ENCODE measurements at places on chromosomes 1 and 21.

- no peak for DNase-seq
Measured at GRCh38 chr1:185111873-185112272, 44.9 kb downstream of the TRMT1L start.

DNA sequence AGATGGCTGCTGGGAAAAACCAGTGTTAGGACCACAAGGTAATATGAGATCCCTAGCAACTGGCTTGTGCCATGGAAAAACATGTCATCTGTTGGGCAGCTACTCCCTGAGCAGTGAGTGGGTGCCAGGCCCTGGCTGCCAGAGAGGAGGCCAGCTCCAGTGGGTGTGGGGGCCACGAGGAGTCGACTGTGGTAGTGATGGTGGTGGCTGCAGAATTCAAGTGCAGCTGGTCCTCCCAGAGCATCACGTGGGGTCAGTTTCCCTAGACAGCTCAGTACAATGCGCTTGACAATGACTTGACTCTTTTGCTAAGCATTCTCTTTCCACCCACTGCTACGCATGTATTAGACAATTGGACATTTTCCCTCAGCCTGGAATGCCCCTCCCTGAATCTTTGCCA, 14.5 kb upstream of the CDC42 start:
- no peak for DNase-seq

DNA sequence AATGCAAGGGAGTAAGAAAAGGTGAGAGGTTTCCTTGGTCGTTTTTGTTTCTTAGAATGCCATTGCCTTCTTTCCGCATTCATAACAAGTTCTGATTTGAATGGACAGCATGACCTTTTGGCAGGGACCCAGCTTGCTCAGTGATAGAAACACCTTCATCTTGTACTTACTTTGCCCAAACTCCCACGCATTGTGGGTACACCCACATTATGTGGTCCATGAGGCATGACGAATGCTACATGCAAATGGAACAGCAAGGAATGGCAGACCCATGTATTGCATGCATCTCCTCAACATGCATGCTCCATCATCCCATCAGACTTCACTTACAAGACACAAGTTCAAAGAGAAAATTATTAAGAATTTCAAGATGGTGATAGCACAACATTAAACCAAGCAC, 102.8 kb downstream of the CDC7 start:
- no peak for DNase-seq

DNA sequence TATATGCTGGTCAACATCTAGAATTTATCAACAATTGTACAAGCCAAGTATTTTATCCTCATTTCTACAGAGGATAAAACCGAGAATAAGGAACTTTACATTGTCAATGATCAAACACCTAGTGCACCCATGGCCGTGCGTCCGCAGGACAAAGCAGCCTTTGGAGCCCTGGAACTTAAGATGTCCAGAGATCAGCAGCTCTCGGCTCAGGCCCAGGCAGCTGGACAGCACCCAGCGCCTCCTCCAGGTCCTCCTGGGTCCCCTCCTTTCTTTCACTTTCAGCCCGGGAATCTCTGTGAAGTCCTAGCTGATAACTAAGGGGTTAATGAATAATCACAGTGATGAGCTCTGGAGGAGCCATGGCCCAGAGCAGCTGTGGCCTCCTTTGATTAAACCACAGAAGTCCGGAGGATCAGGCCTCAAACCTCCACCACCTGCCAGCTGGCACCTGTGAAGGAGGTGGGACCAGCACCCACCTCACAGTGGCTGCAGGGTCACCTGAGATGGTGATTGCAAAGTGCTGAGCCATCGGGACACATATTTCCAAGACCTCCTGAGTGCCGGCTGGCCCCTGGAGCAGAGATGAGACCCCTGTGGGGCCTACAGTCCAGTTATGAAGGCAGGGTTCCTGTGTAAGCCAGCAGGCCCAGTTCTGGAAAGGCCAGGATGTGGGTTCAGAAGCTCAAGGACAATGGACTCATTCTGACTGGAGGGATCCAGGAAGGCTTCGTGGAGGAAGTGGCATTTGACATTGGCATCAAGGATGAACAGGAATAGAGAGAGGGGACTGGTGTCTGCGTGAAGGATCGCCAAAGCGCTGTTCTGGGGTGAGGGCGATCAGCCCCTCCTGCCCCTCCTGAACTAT, 11.6 kb upstream of the SAMD11 start:
- no peak for DNase-seq

DNA sequence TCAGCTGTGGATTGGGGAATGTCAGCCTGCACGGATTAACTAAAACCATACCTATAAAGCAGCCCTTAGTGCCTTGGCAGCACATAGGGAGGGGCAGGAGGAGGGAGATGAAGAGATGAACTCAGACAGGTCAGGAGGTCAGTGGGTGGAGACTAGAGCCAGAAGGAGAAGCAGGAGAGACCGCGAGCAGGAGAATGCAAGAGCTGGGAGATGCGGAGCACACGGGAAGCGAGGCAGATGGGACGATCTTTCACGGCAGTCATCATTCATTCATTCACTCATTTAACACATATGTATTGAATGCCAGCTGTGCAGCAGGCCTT, 41.9 kb downstream of the NEK2 start:
- no peak for DNase-seq

DNA sequence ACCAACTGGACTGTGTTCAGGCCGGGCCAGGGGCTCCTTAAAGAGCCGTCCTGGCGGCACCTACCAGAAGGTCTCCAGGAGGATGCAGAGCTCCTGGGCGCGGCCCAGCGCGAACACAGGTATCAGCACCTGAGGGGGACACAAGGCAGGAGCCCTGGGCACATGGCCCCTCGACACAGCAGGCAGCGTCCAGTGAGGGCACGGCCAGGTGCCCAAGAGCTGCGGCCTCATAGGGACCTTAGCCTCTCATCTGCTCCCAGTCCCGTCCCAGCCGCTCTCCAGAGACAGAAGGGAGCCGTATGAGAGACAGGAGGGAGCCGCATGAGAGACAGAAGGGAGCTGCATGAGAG, 5.8 kb downstream of the PUSL1 start:
- DNase-seq, result no peak

GRCh38 chr1:208185801-208186231, 58.4 kb downstream of the PLXNA2 start:
- DNase-seq, result no peak

DNA sequence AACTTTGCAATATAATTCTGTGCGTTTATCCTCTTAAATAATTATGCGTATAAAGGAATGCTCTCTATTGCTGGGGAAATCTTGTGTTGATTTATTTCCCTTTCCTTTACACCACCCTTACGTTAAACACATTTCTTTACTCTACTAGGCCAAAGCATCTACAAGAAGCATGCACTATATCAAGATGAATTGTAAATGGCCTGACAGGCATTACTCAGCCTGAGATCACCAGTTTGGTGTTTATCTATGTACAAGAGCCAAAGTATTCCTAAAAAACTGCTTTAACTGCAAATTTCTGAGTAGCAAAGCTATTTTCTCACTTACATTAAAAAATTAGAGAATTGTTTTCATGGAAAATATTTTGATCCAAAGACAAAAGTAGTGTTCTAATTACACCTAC, 114.8 kb downstream of the TYW3 start:
- no peak for DNase-seq

GRCh38 chr1:116868385-116868784, 41.3 kb upstream of the PTGFRN start:
- no peak for DNase-seq

DNA sequence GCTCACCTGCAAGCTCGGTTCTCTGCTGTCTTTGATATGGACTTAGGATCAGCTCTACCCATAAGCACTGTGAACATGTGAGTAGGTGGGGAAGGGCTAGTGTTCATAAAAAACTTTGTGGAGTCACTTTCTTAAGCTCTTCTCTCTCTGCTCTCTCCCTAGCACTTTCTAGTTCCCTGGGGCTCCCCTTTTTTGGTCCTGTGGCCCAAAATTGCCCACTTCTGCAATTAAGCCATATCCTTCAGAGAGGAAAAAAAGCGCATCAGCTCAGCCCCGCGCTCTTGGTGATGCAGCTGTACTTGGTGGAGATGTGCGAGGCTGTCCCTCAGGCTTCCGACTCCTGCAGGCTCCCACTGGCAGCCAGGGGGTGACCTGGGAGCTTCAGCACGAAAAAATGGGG, 23.4 kb downstream of the CCSAP start:
- no peak for DNase-seq

- DNase-seq, result no peak
Measured at GRCh38 chr1:235953801-235954200, 87.1 kb upstream of the LYST start.

DNA sequence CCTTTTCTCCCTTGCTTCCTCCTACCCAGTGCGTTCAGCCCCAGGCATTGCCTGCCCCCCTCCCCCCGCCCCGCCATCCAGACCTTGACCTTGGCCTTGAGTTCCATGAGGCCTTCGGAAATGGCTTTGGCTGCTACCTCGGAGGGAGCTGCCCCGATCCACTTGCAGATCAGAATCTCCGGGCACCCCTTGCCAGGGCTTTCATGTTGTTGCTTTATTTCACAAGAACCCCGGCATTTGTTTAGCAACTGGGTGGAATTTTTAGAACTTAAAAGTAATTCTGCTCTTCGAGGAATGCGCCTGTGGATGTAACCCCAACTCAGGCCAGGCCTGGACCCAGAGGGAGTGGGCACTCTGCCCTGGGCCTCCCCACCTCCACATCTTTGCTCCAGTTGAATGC, 154.1 kb upstream of the TMEM51 start:
- DNase-seq, result no peak

DNA sequence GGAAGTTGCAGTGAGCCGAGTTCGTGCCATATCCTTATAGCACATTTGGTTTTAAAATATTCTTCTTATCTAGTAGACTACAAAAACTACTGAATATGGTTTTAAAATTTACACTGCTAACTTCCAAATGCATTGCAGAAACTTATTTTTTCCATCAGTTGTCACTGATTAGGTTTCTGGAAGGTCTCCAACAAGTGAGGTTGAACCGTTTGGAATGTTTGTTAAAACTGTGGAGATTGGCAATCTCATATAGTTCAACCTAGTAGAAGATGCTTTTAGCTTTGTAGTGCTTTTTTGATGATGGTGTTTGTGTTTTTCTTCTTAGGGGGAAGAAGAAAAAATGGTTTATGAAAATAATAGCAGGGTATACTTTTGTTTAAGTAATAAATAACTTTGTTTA, 12.9 kb downstream of the CENPF start:
- DNase-seq, result no peak

GRCh38 chr1:111882986-111883560, 106.4 kb downstream of the KCND3 start:
- no peak for DNase-seq

DNA sequence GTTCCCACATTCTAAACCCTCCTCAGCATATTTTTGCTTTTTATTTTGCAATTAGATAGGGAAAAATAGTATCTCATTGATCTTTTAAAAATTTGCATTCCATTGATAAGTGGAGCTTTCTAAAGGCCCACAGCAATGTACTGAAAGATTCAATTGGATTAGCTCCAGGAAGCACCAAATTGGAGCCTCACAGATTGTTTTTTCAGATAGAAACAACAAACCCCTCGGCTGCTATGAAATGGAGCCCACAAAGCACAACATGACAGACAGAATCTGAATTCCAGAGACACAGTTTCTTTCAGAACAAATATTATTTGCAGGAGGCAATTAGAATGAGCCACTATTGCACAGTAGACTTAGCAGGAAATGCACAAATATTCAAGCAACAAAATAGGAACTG, 58.9 kb upstream of the KIF26B start:
- no peak for DNase-seq

GRCh38 chr21:31537872-31538576, 121.5 kb upstream of the SOD1 start:
- DNase-seq, result no peak

GRCh38 chr1:75796376-75797272, at the start of gene MSH4:
MSH4 (plus strand) TSS chr1:75796882; CDS start chr1:75796986, 104 bp downstream.
- no peak for DNase-seq

GRCh38 chr1:12387641-12388040, 157.8 kb downstream of the VPS13D start:
- DNase-seq, result no peak

DNA sequence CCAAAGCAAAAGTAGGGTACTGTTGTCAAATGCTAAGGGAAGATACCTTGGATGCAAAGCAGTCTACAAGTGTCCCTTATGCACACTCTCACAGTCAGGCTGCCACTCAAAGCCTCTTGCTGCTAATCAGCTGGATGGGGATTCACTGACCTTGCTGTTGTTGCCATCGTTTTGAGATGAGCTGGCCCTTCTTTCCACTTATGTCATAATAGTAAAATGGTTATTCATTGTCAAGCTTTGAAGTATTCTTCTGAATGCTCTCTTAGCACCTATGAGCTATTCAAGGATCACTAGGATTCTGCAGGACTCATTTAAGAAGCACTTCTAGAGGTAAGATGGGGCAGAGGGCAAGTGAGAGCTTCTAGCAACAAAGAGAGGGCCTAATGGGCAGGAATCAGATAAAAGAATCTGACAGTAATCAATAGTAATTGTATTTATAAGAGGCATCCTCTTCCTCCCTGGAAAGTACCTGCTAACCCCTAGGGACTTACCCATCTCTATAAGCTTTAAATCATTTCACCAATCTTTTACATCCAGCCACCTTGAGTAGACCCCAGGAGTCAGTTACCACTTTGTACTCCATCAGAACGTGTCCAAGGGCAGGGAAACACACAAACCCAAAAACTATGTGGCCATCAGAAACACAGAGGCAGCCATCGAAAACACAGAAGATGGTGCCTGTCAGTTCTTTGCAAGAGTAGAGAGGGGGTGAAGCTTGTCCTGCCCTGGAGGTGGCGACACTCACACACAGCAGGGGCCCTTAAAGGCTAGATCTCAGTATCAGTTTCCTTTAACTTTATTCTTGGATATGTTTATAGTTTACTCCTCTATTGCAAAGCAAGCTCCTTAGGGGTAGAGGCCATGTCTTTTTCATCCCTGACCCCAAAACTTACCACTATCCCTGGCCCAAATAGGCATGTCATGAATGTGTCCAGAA, 103.7 kb upstream of the NFIA start:
- no peak for DNase-seq

DNA sequence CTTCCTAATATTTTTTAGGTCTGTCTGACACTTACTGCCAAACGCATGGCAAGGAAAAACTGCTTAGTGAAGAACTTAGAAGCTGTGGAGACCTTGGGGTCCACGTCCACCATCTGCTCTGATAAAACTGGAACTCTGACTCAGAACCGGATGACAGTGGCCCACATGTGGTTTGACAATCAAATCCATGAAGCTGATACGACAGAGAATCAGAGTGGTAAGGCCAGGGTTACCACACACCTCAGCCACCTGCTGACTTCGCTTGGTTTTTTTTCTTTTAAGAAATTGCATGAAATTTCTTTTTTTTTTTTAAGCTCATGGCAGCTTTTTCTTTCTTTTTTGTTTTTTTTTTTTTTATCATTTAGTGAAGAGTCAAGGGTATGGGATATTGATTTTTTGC, 17.2 kb downstream of the ATP1A1 start:
- DNase-seq, result no peak

- DNase-seq, result no peak
Measured at GRCh38 chr1:148263128-148263905, 111.2 kb upstream of the NBPF11 start.

- no peak for DNase-seq
Measured at GRCh38 chr1:189659731-189660130, 817.9 kb downstream of the BRINP3 start.

GRCh38 chr1:36126797-36127500, 1.9 kb upstream of the COL8A2 start:
- DNase-seq, result no peak
